ENCODE measurements at places on chromosomes 6 and 20. TPM values are rescaled to one million over a fixed set of nuclear protein-coding genes. Genes with fewer than 3 reads are reported as not detected.
A peak's percentile ranks its signal among the peaks of the same experiment; 100 is the strongest.

POPDC3 gene
- polyA plus RNA-seq, result 1.6 TPM

ULBP3 gene
- polyA plus RNA-seq, result 5.2 TPM

B3GAT2 gene
- not detected for polyA plus RNA-seq

FAXC gene
- polyA plus RNA-seq, result 2.8 TPM

KLHDC3 gene
- 120 TPM for polyA plus RNA-seq

VSX1 gene
- polyA plus RNA-seq, result not detected

ECT2L gene
- polyA plus RNA-seq, result not detected

- no peak for DNase-seq
Observed at GRCh38 chr20:53725575-53725970, 131.9 kb upstream of the ZNF217 start.

DNA sequence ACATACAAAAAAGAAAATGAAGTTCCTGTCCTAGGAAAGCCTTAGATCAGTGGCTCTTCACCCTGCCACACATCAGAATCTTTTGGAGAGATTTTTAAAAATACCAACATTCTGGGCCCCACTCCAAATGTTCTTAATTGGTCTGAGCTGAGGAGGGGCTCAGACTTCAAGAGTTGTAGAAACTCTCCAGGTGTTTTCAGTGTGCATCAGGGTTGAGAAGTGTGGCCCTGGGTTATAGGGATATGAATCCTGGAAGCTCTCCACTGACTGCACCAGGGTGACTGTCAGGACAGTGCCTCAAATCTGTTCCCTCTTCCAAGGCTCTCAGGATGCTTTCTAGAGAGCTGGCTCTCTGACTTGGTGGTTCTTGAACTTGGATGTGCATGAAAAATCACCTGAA, 5.5 kb upstream of the MYLK2 start:
- no peak for DNase-seq

DNA sequence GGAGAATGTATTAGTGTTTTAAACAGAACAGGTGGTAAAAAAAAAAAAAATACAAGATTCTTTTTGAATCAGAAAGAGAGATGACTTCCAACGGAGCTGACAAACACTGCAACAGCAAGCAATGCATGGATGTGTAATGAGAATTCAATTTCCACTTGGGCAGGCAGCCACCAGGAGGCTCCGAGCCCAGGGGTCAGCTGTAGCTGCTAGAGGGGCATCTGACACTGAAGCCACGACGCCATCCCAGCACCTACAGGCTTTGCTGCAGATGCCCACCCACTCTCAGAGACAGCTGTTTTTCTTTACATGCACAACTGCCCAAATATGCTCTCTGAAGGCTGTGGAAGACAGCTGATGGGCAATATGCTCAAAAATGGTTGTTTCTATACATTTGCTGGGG, 75.4 kb downstream of the ELOVL5 start:
- DNase-seq, result no peak

GRCh38 chr20:325889-326644, 715 bp downstream of the SOX12 start:
- DNase-seq, result peak; percentile 69

DNA sequence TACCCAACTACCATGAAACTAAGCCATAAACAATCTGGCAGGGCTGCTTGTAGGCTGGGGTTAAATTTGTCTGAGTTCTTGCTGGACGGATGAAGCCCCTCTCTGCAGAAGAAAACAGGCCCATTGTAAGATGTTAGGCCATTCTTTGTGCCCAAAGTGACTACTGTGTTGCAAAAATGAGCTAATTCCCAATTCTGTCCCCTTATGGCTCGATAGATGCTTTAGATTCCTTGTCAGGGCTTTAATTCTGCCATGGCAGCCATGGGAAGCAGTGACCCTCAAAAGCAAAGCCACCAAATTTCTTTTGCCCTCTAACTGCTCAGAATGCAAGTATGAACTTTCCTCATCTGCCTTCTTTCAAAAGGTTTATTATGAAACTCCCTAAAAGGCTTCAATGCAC, 45.2 kb downstream of the LAMA4 start:
- no peak for DNase-seq

DNA sequence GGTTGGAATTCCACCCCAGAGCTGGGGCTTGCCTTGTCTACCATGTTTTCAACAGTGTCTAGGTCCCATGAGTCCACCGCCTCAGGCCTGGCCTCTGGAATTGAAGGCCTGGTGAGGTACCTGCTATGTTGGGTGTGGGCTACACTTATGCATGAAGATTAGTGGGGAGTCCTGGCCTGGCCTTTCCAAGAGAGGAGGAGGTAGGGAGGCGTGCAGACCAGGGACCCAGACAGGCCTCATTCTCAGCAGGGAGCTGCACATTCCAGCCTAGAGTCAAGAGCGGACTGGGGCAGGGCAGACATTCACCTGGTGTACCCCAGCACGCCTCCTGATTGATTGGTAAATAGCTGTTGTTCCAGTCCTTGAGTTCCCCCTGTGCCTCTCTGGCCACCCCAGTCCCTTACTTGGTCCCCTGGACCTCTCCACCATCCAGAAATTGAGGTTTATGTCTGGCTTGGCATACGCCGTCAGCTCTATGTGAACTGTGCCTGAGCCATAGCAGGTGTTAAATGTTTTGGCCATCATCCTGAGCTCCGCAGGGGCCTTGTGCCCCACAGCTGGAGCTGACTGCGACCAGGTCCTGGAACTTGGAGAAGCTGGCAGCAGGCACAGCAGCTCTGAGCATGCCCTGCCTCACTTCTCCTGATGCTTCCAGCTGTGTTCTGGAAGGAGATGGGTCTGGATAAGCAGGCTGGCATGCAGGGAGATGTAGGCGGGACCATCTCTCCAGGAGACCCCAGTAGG, 8.2 kb upstream of the VEGFA start:
- no peak for DNase-seq

- DNase-seq, result peak; percentile 46
Observed at GRCh38 chr6:142679907-142680700, 264.9 kb downstream of the HIVEP2 start.

DNA sequence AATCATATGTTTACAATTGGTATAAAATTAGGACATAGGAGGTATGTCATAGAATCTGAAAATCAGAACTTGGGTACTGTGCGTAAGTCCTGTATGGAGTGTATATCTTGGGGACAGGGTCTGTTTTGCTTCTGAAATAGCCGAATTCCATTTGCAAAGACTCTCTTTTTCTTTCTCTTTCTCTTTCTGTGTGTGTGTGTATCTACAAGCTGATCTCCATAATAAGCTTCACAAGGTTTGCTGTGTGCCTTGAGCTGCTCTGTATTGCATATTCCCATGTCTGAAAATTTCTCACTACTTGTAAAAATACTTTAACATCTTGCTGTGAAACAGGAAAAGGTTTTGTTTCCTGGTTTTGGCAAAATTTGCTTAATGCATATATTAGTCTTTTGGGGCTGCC, 29.5 kb downstream of the STX11 start:
- no peak for DNase-seq

GRCh38 chr6:36848658-36849441, 9.6 kb upstream of the CPNE5 start:
- peak; percentile 48 for DNase-seq

DNA sequence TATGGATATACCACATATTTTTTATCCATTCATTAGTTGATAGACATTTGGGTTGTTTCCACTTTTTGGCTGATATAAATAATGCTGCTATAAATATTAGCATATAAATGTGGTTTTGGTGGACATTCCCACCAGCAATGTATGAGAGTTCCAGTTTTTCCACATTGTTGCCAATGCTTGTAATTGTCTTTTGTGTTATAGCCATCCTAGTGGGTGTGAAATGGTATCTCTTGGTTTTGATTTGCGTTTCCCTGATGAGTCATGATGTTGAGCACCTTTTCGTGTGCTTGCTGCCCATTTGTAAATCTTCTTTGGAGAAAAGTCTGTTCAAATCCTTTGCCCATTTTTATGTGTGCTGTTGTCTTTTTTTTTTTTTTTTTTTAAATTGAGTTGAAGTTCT, 54.4 kb downstream of the DHX35 start:
- no peak for DNase-seq

DNA sequence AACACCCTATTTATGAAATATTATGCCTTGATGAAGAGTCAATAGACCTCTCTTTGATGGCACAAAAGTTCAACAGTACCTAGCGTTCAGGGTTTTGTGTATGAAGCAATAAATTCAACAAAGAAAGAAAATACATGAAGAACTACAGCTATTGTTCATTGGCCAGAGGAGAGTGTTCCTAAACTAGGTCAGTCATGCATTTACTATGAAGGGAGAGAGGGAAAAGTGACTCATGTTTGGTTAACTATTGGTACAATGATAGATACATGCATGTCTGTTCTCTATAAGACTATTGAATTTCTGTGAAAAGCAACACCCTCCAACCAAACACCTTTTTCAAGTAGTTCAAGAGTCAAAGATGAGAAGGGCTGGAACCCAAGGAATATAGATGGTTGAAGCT, 50.7 kb downstream of the CLIC5 start:
- no peak for DNase-seq

DNA sequence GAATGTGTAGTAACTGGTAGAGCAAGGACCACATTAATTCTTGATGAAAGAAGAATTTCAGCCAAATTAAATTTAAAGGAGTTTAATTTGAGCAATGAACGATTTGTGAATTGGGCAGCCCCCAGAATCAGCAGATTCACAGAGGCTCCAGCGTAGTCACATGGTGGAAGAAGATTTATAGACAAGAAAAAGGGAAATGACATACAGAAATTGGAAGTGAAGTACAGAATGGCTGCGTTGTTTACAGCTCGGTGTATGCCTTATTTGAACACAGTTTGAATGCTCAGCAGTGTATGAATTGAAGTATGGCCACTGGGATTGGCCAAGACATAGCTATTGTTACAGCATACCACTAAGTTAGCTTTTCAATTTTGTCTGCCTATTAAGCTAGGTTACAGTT, 173.6 kb upstream of the ARG1 start:
- no peak for DNase-seq

- peak; percentile 32 for DNase-seq
Observed at GRCh38 chr6:79538106-79538971, 1.1 kb upstream of the LCA5 start.

- DNase-seq, result no peak
Observed at GRCh38 chr20:1060985-1061384, 57.4 kb upstream of the PSMF1 start.

DNA sequence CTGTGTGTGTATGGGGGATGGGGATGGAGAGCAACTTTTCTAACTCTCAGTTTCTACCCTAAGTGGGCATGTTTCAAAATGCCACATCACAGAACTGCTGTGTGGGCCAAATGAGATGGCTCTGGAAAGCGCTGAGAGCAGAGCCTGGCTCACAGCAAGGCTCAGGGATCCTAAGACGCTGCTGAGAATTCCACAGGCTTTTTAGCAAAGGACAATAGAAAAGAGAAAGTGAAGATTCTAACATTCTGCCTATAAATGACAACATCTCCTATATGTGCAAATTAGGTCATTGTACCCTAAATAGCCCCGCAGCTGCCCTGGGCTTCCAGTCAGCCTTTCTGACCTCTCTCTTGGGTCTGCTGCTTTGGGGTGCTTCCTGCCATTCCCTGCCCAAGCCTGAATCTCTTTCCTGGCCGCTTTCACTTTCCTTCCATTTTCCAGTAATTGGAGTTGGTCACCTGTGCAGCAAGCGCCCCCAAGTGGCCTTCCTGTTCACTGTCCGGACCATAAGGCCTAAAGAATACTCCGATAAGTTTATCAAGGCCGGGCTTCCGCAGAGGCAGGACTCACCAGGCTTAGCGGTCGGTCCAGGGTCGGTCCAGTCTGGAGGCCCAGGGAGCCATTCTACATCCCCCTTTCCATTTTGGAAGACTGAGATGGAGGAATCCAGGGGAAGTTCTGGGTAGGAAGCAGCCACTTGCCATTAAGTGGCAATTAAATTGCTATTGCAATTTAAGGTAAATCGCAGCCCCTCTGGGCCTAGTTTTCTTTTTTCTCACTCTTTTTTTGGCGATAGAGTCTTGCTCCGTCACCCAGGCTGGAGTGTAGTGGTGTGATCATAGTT, 6.7 kb upstream of the DDR1 start:
- peak; percentile 92 for DNase-seq

GRCh38 chr6:91664327-91664959, 1077.6 kb upstream of the MAP3K7 start:
- DNase-seq, result no peak

GRCh38 chr6:150056916-150057315, 12.0 kb downstream of the ULBP3 start:
- DNase-seq, result no peak

DNA sequence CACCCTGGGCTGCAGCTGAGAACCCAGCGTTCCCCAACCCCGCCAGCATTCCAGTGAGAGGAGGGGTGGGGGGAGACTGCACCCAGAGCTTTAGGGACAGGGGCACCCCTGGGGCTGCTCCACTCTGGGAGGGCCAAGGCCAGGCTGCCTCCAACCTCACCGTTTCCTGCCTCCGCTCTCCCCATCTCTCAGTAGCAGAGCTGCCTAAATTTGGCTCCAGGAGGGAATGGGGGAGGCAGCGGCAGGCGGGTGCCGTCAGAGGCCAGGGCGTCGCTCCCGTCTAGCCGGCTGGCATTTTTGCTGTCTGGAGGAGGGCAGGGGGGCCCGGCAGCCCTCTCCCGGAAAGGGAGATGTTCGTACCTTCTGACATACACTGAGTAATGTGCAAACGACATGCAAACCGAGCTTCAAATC, 46.6 kb downstream of the NOL4L start:
- DNase-seq, result no peak

DNA sequence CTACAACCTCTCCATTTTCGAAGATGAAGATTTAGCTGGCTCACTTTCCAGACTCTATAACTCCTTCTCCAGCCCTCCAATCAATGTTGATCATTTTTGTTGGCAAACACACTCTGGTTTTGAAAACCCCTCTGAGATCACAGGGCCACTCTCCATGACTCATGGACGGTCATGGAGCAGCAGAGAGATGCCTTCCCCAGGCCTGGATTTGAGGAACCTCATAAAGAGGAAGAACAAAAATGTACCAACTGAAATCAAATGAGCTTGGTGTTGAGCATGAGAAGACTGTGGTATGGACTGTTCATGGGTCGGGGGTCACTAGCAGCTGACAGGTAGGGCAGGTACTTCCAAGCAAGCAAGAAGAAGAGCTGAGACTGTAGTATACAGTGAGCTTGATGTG, 112.8 kb upstream of the INSM1 start:
- no peak for DNase-seq

DNA sequence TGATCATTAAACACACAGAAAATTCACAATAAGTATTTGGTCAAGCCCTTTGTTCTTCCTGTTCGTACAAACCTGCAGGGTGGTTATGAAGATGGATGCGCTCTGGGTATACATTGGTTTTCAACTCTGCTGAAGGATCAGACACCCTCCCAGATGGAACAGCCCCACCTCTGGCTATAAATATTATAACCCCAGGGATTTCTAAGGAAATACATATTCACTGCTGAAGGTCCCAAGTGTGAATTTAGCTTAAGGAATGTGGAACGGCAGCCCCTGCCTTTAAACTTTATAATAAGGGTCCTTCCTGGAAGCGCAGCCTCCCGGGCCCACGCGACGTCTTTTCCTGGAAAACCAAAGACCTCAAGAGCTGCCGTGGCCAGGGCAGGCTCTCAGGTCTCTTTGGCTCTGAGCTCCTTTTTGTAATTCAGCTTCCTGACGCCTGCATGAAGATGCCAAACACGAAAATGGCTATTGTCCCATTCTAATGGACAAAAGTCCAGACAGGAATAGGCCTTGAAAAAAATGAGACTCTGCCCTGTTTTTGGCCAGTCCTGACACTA, 172.4 kb upstream of the SSTR4 start:
- peak; percentile 34 for DNase-seq
